ENCODE measurements at places on chromosomes 2 and 18.

DNA sequence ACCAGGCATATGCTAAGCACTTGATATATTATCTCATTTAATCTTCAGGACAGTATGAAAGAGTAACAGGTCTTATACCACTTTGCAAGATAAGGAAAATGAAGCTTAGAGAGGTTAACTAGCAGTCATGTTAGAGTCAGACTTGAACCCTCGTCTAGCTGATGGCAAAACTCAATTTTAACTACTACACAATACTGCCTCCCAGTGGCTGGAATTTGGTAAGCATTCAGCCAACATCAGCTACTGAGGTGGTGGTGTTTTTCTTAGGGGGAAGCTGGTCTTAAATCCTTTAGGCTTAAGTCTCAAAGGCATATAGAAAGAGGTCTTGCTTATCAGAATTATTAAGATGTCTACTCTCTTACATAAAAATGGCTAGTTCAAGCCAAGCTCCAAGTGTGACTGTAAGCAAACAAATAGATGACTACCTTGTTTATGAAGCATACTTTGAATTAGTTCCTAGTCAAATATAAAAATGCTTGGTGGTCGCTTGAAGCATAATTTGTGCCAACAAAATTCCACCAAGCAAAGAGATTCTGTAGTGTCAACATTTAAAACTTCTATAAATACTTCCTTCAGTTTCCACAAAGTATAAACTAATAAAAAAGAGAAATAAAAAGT is 325.4 kb upstream of the FIGN start:
- no peak for DNase-seq

GRCh38 chr2:2452961-2453360 is 121.9 kb upstream of the MYT1L start:
- DNase-seq = no peak

- no peak for DNase-seq
Measured at GRCh38 chr2:98500561-98500960, 55.9 kb downstream of the INPP4A start.

DNA sequence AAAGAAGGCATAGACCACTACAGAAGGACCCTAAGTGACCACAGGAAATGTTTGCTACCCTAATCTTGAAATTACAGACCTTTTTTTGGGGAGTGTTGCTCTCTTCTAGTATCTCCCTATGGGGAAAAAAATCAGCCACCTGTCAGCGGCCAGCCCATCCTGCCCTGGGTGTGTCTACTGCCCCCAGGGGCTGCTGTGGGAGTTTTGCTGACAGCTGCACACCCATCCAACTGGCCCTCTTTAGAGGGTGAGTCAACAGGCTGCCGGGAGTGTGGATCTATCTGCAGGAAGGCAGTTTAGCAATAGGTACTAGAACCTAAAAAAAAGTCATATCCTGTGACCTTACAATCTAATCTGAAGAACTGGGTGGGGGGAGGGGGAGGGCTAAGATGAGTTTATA is 796 bp upstream of the DYSF start:
- no peak for DNase-seq

DNA sequence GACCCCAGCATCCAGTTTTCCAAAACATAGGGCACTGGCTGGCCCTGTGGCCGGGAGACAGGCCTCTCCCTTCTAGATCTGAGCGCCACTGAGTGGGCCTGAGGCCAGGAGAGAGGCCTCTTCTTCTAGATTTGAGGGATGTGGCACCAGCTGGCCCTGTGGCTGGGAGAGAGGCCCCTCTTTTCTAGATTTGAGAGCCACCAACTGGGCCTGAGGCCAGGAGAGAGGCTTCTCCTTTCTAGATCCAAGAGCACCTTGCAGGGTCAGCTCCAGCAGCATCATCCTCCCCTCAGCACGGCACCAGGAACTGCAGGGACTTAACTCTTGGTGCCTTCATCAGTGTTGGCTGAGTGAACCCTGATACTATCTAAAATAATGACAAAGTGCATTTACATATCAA is 114.3 kb upstream of the ALKAL2 start:
- DNase-seq = no peak

- DNase-seq = no peak
Measured at GRCh38 chr2:114814355-114814754, 371.9 kb downstream of the DPP10 start.
